ENCODE measurements at places on chromosomes 7 and 10. TPM values are rescaled to one million over a fixed set of nuclear protein-coding genes. Genes with fewer than 3 reads are reported as not detected.

CHST15 gene
- 36.3 TPM for total RNA-seq

NANOS1 gene
- total RNA-seq, result 0.11 TPM

ZNF680 gene
- 13.6 TPM for total RNA-seq

ADAMTS14 gene
- total RNA-seq, result under 0.01 TPM

USP6NL gene
- 19.2 TPM for total RNA-seq

SRRM3 gene
- total RNA-seq, result 0.53 TPM

MGAM2 gene
- not detected for total RNA-seq

PSPH gene
- 55.8 TPM for total RNA-seq

MYOZ1 gene
- total RNA-seq, result not detected

KAZALD1 gene
- 1.1 TPM for total RNA-seq
